ENCODE measurements at places on chromosomes 1 and 21.

DNA sequence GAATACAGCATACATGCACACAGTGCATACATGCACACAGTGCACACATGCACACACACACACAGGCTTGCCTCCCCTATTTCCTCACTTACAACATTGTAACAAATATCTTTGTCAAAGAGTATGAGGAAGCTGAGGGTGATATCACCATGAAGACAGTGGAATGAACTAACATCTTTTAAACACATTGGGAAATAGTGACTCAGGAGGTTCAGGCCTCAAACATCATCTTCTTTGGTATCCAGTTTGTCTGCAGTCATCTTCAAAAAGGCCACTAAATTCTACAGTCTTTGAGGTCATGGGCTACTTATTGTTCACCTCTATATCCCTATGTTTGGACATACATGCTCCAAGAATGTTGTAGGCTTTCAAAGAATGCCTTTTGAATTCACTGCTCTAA lies 2.1 kb upstream of the LCE2B start:
- DNase-seq: no peak

- DNase-seq: no peak
Observed at GRCh38 chr1:38028105-38028591, 15.6 kb downstream of the UTP11 start.

DNA sequence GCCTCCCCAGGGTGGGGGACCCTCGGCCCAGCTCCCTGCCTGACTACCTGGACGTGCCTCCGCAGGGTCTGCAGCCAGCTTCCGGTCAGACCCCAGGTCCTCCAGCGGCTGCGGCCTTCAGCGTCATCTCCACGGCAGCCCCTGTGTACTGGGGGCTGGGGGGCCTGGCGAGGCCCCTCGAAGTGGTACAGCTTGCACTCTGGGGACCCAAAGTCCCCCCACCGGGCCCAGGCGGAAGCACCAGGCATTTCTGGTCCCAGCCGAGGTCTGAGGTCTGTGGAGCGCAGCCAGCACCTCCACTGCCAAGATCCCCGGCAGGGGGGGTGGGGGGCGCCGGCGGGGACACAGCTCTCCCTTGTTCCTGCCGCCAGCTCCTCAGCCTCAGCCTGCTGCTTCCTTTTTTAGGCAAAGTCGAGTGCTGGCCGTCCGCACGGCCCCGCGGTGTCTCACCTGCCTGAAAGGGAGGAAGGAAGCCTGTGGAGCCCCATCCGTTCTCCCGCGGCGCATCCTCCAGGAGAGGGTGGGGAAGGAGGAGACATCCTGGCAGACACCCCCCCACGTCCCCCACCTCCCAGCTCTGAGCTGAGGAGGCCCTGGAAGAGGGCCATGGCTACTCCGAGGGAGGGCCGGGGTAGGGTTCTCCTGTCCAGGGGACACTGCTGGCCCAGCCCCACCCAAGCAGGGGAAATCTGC lies 1.2 kb upstream of the VWA1 start:
- DNase-seq: no peak

- no peak for DNase-seq
Observed at GRCh38 chr1:171345536-171345935, 31.6 kb downstream of the FMO4 start.

DNA sequence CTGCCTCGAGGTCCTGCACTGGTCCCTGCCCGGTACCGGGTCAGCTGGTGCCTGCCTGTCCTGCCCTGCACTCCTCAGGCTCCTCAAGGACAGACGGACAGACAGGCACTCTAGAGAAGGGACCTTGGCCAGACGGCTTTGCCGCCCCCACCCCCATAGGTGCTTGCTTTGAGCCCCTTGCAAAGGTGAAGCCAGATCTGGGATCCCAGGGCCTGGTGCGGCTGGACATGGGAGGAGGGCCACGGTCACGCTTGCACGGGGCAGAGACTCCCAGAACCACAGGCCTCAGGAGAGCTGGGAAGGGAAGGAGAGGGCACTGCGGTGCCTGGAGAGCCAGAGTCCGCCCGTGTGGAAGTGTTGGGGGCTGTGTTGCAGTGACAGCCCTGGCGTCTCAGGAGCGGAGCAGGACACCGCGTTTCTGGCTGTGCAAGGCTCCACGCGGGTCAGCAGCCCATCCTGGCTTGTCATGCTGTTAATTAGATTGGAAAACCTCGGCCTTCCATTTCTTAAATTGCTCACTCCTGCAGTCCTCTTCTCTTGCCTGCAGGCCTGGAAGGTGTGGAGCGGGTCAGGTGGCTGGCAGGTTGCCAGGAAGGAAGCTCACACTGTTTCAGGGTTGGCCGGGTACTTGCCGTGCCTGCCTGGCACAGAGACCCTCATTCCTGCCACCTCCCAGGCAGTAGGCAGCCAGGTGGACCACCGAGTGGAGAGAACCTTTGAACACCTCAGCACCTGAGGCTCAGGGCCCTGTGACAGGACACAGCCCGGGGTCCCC lies 16.3 kb downstream of the COL18A1 start:
- DNase-seq: no peak

GRCh38 chr1:73104749-73105148 lies 822.4 kb upstream of the NEGR1 start:
- DNase-seq: no peak

- DNase-seq: no peak
Observed at GRCh38 chr1:230345139-230345885, 80.8 kb downstream of the PGBD5 start.

GRCh38 chr1:178238722-178239510 lies 145.0 kb downstream of the RASAL2 start:
- no peak for DNase-seq

GRCh38 chr1:30906631-30907441 lies 1.7 kb downstream of the SDC3 start:
- no peak for DNase-seq

DNA sequence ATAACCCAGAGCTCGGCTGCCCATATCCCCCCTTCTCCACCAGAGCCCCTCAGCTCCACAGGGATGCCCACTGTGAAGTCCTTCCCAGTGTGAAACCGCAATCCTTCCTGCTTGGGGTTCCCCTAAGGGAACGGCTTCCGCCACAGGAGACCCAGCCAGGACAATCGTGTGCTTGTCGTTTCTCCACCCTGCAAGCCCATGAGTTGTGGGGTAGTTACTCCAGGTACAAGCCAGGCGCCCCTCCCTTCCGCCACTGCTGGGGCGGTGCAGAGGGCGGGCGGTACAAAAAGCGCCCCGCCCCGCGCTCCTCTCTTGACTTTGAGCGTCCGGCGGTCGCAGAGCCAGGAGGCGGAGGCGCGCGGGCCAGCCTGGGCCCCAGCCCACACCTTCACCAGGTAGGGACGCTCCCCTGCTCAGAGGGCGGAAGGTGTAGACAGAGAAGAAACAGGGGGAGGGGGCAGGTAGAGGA lies at the start of gene TINAGL1:
Gene TINAGL1 (plus strand): TSS at position 315 of the 469 bp plus-strand sequence. CDS start 634 bp downstream, outside the sequence.
- DNase-seq: no peak

GRCh38 chr1:51610637-51611036 lies 6.3 kb upstream of the OSBPL9 start:
- DNase-seq: no peak

DNA sequence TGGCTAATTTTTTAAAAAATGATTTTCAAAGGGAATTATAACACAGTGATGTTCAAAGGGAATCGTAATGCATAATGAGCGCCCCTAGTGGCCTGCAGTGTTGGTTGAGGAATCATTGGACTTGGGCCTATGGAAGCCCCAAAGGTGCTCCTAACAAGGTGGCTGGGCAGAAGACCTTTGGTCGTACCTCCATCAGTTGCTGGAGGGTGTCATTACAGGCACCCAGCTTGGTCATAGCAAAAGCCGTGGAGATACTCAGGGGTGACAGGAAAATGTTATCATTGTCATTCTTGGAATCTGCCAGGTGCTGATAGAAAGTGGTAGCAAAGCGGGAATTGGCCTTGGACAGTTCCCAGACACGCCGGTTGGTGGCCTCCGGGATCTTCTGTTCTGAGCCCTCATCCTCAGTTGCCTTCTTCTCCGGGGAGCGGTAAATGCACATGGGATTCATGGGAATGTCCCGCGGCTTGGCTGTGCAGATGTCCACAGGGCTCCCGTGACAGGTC lies 2.7 kb downstream of the SERPINC1 start:
- DNase-seq: no peak

DNA sequence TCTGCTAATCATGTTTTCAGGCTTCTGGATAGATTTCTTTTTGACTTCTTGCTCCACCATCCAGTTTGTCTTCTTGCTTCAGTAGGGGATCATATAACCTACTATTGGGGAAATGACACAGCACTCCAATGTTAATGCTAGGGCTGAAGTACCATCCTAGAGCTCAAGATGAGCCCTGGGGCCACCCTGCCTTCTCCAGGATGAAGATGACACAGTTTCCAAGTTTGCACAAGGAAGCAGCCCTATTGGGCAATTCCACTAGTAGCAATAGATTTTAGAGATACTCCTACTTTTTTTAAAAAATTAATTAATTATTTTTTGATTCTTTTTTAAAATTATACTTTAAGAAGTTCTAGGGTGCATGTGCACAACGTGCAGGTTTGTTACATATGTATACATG lies 11.3 kb upstream of the KLF18 start:
- DNase-seq: no peak

DNA sequence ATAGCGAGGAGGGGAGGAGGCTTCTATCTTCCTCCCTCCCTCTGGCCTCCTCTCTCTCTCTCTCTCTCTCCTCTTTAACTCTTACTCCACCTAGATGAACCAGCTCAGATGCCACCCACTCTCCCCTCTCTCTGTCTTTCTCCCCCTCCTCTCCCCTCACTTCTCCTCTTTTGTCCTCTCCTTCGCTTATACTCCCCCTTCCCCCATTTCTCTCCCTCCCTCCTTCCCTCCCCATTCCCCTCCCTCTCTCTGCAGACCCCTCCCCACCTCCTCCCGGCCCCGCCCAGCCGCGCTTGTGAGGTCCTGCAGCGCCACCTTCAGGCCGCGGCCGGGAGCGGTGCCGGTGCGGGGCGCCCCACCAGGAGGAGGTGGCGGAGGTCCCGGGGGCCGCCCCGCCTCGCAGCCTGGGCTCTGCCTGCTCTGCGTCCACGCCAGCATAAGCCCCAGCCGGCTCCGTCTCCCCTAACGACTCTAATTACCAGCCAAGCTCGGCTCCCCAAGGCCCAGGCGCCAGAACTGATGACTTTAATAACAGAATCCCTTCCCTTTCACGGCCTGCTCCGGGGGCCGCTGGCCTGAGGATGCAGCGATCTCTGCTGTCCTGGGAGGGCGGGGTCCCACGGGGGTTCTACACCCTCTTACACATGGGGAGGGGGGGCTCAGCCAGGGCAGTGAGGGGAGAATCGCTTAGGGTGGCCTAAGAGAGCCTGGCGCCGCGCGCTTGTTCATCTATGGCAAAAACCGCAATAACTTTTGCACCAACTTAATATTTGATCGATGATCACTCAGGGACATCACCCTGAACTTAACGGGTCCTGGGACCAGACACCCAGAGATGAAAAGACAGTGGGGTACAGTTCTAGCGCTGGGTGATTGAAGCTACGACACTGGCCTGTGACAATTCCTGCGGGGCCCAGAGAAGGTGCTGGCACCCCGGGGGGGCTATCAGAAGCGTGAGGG lies 637.3 kb downstream of the MATN1 start:
- no peak for DNase-seq

DNA sequence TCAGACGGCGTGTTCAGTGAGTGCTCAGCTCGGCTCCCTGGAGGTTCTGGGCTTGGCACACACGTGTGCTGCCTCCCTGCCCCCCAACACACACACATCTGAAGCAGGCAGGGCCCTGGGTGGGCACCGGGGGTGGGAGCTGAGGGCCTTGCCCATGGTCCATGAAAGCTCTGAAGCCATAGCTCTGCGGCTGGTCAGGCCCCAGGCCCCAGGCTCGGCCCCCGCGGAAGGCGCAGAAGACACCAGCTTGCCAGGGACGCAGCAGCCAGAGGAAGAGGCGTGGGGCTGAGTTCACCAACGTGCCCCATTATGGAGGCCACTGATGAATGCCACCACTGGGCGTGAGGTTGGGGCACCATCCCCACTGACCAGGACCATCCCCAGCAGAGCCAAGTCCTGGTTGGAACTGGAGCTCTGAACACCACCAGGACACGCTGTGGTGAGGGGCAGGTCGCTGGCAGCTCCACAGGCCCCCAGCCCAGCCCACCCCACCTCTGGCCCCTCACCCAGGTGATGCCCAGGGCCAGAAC lies 4.2 kb downstream of the AURKAIP1 start:
- DNase-seq: no peak

GRCh38 chr1:156717351-156717750 lies 10.9 kb upstream of the METTL25B start:
- DNase-seq: no peak

DNA sequence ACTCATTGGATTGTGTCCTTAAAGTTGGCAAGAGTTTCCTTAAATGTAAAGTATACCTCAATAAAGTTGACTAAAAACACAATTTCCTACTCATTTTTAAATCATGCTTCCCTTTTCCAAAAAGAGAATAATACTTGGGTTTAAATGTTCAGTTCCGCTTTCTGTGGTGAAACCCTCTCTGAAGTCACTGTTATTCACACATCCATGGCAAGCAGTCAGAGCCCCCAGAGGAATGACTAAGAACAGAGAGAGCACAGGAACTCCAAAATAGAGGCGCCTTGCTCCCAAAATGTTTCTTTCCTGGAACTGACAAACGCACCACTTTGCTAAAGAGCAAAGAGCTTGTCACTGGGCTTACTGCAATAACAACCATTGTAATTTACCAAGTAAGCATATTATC lies 142.5 kb downstream of the TIAM1 start:
- no peak for DNase-seq

DNA sequence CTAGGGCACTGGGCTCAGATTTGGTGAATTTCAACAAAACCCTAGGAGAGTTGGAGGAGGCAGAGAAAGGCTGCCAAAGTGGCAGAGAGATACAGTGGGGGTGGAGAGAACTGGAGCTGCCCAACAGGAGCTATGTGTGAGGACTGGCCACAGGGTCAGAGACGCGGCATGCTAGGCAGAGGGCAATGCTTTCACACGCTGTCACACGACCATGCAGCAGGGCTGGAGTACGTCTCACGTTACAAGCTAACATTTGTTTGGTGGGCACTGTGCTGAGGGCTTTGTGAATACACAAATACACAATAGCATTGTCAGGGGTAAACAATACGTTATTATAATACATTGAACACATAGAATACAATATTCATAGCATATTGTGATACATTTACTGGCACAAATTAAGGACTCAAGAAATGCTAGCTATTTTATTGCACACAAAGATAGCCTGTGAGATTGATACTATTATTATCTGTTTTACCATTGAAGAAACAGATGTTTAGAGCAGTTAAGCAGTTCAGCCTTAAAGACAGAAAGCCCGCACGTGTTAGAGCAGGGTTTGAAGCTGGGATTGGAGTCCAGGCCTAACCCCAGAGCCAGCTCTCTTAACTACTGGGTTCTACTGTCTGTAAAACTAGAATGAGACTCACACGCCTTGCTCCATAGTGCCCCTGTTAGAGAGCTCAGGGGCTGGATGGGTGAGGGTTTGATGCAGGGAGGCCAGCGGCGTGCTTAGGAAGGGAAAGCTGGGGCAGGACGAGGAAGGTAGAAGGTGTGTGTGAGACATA lies 4.5 kb downstream of the RAB7B start:
- no peak for DNase-seq

GRCh38 chr1:80675454-80675853 lies 1125.3 kb upstream of the ADGRL2 start:
- DNase-seq: no peak

DNA sequence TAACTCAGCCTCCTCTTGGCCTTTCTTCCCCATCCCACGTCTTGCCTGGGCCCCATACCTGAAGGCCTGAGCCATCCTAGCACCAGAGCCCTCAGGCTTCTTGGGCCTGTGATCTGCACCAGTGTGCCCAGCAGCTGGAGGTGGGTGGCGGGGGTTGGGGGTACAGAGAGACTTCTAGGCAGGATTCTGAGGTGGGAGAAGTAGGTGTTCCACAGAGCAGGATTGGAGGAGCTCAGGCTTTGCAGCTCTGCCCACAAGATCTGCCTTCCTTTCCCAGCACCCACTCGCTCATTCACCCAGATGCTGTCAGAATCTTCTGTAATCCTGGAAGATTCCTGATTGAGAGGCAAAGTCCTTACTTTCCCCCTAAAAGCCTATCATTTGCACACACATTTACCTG lies 10.0 kb upstream of the GJB5 start:
- DNase-seq: no peak
